Activated CD4-positive, alpha-beta T cell treated with anti-CD3 and anti-CD28 coated beads, Interleukin-2, amount 50 U/mL, for 4 hours (primary cell): ENCODE measurements at places on chromosomes 5 and 9.

- DNase-seq, result no peak
These were observed 12.7 kb upstream of the QSOX2 start for GRCh38 chr9:136258299-136258625.

DNA sequence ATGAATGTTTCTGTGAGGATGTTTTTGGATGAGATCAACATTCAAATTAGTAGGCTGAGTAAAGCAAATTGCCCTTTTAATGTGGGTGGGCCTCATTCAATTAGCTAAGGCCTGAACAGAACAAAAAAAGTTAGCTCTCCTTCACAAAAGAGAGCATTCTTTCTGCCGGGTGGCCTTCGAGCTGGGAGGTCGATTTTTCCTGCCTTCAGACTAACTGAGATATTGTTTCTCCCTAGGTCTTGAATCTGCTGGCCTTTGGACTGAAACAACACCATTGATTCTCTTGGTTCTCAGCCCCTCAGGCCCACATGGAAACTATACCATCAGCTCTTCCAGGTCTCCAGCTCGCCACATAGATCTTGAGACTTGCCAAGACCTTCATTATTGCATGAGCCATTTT lies 29.1 kb upstream of the FREM1 start:
- no peak for DNase-seq

DNA sequence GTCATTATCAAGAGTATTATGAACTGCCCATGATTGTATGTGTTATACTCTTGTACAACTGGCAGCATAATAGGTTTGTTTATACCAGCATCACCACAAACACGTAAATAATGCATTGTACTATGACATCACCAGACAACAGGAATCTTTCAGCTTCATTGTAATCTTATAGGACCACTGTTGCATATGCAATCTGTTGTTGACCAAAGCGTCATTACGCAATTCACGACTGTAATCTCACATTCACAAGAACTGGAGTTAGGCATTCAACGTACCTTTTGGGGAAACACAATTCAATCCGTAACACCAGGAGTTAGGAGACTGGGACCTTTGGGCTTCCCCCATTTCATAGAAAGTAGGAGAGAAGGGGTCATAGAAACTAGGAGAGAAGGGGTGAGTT lies 20.4 kb upstream of the ARSI start:
- DNase-seq, result no peak

- DNase-seq, result no peak
These were observed 737.6 kb upstream of the NUDT12 start for GRCh38 chr5:104299998-104300706.

GRCh38 chr5:140000332-140000731 lies 42.8 kb downstream of the NRG2 start:
- DNase-seq, result no peak

DNA sequence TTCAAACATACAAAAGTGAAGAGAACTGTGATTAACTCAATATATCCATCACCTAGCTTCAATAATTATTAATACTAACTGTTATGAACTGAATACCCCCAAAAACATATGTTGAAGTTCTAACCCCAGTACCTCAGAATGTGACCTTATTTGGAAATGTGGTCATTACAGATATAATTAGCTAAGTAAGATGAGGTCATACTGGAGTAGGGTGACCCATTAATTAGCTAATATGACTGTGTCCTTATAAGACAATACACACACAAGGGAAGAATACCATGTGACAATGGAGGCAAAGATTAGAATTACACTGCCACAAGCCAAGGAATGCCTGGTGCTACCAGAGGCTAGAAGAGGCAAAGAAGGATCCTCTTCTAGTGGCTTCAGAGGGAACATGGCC lies 7.8 kb downstream of the RRAGA start:
- no peak for DNase-seq

DNA sequence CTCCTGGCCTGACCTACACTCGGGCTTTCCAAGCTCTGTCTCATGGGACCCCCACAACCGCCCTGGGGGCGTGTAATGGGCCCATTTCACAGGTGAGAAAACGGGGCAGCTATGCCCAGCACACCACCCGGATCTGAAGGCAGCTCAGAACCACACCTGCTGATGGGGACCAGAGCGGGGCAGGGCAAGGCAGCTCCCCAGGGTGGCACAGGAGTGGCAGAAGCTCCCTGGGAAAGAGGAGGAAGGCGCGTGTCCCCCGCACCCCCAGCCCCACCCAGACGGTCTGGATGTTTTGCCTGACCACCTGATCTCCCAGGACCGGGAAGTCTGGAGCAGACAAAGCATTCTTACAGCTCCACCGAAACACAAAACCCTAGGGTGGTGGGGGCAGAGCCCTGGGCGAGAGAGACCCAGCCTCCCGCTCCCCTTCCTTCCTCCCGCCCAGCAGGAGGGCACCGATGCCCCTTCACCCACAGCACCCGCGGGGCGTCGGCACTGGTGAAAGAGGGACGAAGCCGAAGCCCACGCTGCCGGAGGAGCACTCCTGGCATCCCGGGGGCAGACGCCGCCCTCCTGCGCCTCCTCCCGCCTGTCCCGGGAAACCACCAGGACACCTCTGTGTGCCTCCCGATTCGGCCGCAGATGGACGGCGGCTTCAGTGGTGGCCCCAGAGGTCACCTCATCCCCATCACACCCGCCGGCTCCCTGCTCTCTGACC lies 14.5 kb downstream of the NOTCH1 start:
- no peak for DNase-seq

DNA sequence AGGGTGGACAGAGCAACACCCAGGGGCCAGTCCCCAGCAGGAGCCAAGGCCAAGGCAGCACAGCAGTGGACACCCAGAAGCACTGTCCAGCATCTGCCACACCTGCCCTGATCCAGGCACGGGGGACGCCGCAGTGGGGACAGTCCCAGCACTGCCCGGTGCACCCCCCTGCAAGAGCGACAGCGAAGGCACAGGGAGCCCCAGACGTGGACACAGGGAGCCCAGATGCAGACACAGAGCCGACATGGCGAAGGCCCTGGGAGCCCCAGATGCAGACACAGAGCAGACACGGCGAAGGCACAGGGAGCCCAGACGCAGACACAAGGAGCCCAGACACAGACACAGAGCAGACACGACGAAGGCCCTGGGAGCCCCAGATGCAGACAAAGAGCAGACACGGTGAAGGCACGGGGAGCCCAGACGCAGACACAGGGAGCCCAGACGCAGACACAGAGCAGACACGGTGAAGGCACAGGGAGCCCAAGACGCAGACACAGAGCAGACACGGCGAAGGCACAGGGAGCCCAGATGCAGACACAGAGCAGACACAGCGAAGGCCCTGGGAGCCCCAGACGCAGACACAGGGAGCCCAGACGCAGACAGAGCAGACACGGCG lies 4.3 kb downstream of the ANAPC2 start:
- no peak for DNase-seq

DNA sequence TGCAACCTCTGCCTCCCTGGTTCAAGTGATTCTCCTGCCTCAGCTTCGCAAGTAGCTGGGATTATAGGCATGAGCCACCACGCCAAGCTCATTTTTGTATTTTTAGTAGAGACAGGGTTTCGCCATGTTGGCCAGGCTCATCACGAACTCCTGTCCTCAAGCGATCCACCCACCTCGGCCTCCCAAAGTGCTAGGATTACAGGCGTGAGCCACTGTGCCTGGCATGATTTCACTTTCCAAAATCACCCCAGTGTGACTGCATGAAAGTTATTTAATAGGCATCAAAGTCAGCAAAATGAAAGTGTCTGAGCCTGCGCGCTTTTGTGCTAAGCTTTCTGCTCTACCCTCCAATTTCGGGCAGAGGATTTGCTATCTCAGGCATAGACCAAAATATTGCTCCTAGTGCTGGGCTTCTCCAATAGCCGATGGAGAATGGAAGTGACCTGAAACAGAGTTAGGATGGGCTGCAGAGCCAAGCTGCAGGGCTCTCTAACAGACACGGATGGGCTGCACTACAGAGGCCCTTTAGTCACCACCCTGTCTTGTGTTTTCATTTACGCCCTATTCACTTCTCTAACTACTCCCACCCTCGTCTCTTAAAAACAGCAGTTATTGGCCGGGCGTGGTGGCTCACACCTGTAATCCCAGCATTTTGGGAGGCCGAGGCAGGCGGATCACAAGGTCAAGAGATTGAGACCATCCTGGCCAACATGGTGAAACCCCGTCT lies 44.3 kb downstream of the RETREG1 start:
- DNase-seq, result no peak

DNA sequence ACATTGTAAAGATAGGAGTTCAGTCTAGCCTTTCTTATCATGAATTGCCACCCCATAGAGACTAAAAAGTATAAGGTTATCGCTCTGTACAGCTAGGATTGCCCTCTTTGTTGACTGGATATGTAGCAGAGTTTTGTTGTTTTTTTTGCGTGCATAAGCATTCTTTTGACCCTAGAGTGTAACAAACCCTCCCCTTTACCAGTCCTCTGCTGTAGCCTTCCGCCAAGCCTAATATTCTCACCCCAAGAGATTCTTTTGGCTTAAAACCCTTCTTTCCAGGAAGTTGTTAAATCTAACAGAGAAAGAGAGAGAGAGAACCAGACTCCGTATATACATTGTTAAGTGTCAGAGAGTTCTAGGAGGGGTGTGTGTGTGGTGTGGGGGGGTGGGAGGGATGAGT lies 113.9 kb downstream of the FGF1 start:
- no peak for DNase-seq
